ENCODE measurements at places on chromosomes 3 and 15.

GRCh38 chr15:38231436-38231835, 21.2 kb upstream of the SPRED1 start:
- DNase-seq, result no peak

DNA sequence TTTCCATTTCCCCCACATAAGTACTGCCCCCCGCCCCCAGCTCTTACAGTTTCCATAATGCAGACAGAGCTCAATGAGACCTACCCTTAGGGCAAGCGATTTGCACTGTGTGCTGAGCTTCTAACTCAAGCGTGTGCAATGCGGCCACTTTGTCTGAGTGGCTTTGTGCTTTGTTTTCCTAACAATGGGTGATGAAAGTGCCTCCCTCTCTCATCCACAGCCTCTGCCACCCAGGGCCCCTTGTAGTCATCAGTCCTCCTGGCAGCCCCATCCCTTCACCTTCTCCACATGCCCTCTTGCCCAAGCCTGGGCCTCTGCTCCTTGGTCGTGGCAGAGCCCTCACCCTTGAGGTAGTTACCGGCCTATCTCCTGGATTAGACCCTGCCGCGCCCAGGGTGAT, 17.2 kb downstream of the DAPK2 start:
- no peak for DNase-seq

DNA sequence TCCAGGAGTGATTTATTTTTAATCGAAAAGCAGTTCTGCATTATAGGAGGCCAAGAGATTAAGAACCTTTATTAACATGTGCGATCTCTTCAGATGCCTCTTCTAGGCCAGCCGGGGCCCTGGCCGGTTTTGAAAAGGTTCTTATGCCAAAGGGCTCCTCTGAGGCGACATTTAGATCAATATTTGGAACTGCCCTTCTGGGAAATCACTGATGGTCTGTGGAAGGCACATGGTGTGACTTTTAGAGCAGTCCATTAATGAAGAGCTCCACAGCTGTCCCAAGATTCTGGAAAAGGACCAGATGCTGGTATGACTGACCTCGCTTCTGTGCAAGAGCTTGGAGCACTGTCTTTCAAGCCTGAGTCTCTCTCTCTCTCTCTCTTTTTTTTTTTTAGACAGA, 19.7 kb downstream of the MGLL start:
- no peak for DNase-seq

DNA sequence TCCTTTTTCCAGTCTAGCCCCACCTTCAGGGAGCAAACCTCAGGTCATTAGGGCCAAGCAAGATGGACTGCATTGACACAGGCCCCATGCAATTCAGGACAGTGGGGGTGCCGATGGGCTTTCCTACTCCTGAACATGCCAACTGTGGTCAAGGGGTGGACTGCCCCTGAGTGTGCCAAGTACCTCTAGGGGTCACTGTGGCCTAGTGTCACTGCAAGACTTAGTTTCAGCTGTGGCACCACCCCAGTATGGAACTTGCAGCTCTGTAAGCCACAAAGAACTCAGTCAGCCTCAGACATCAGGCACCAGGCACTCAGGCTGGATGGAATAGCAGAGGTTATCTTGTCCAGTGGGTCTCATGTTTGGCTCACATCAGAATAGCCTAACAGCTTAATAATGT, 32.3 kb downstream of the EXOG start:
- DNase-seq, result no peak

DNA sequence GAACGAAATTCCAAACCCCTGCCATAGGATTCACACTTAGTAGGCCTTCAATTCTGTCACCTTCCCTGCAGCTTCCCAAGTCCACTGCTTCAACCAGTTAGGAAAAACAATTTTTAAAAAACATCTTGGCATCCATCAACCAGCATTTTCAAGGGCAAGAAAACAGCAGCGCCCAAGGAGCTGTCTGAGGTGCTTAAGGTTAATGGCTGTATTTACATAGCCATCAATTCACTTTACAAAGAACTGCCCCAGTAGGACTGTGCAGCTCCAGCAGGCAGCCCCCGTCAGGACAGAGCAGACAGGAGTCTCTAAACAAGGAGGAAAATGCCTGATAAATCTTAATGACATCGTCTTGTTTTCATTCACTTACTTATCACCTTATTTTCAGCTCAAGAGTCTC, 13.3 kb downstream of the TAFA4 start:
- DNase-seq, result no peak

Data from T follicular helper cell (primary cell).